Panc1 (cell line): ENCODE measurements at places on chromosomes 16 and 17. TPM values are rescaled to one million over a fixed set of nuclear protein-coding genes. Genes with fewer than 3 reads are reported as not detected.

HSD3B7 gene
- 5.4 TPM for total RNA-seq

GRCh38 chr16:61887903-61888302, 148.3 kb downstream of the CDH8 start:
- DNase-seq: no peak

- DNase-seq: no peak
Measured at GRCh38 chr17:82358465-82359350, at the start of gene TEX19. Gene TEX19 (plus strand): TSS chr17:82359247. CDS start chr17:82362151, 2,904 bp downstream.

- DNase-seq: no peak
Measured at GRCh38 chr16:29687755-29688154, 8.8 kb downstream of the QPRT start.

DNA sequence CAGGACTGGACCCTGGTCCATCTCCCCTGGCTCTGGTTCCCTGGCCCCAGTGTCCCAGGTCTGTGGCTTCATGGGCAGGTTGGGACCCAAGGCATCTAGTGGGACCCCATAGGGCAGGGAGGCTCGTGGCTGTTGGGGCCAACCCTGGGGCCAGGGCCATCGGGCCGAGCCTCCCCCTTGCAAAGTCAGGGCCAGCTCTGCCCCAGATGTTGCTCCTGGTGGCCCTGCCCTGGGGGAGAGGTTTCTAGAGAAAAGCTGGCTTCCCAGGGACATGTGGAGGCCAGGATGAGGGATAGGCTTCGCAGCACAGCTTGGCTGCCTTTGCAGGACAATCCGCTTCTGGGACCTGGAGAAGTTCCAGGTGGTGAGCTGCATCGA, 16.6 kb downstream of the KATNB1 start:
- no peak for DNase-seq

TLCD2 gene
- total RNA-seq: 7.0 TPM

DNA sequence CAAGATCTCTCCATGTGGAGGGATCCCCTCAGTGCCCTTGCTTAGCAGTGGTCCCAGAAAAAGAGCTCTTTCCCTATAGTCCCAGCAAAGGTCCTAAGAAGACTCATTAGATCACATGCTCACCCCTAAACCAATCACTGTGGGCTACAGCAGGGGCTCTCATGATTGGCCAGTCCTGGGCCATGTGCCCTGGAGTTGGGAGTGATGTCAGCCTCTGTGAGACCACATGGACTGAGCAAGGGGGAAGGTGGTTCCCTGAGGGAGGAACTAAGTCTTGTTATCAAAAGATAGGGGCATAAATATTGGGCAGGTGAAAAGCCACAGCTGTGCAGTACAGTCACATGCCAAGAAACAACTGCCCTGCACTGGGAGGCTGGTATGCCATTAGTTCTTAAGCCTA, 51.3 kb downstream of the SCNN1B start:
- no peak for DNase-seq

DNA sequence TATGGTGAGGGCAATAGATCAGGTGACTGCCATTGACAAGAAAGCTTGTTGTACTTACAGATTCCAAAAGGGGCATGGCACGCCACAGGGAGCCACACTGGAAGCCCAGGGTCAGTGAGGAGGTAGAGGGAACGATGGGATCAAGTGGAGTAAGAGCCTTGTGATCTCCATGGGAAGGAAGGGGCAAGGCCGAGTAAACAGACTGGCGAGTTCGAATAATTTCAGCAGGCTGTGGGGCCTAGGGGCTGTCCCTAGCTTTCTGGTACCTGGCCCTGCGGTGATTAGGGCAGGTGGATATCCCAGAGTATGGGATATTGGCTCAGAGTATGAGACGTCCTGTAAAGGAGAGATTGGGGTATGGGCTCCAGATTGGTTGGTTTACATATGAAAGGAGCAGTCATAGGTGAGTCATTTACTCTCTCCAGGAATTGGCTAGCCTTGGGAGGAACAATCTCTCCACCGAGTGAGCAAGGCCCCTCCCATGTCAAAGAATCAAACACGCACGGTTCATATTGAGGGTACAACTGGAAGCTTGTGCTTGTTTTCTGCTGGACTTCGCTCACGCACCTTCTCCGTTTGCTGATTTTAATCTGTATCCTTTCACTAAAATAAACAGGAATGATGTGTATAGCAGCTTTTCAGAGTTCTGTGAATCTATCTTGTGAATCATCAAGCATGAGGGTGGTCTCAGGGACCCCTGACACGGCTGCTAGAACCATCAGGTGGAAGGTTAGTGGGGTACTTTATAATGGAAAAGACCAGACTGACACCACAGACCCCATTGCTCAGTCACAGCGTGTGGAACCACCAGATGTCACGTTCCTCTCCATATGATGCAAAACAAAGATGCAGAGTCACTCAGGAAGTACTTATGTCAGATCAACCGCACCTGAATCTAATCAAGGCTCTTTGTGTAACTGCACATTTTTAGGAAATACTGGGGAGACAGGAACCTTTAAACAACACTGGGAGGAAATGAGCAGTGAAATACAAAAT, 27.9 kb downstream of the GABARAPL2 start:
- no peak for DNase-seq

RARA gene
- total RNA-seq: 55.6 TPM

DNA sequence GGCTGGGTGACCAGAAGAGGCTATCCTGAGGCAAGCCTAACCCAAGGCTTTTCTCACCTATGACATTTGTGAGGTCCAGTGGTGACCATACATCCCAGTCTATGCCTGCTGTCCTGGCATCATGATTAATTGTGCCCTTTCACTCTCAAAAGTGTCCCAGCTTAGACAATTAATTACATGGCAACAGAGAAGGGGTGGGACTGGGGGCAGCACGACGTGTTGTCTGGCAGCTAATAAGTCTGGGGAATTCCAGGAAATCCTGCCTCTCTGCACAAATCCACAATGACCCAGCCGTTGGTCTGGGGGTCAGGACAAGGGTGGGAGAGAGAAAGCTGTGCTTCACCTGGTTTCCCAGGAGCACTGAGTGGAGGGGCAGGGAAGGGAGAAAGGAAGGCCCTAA, 14.0 kb upstream of the MTMR4 start:
- DNase-seq: no peak

DNA sequence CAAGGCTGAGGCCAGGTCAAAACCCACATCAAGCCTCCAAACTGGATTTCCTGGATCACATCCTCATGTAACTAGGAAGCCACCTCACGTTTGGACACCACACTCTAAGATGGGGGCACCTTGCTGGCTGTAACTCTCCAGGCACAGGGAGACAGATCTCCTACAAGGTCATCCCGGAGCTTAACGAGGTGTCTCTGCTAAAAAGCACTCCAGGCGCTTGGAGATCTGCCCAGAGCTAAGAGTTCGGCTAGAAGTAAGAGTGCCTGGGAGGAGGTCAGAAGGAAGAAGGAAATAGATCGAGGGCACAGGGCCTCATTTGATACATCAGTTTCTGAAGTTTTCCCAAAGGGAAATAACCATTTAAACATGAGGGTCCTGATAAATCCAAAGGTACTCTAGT, 15.9 kb downstream of the PSMB3 start:
- no peak for DNase-seq

DNA sequence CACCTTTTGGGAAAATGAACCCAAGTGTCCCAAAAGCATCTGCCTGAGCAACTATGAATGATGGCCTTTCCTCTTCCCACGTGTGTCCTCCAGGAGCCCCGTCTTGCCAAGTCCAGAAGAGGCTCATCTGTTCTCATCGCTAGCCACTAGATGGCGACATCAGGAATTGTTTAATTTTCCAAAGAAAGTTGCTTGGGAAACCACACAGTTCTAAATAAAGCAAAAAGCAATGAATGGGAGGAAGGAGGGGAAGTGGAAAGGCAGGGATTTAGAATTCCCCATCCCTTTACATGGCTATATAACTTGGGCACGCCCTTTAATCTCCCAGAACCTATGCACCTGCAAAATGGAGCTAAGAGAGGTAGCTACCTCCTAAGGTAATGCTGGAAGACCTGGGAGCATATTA, 9.0 kb upstream of the CDH5 start:
- DNase-seq: no peak

GRCh38 chr17:2137342-2138098, 82.6 kb downstream of the HIC1 start:
- no peak for DNase-seq

DNA sequence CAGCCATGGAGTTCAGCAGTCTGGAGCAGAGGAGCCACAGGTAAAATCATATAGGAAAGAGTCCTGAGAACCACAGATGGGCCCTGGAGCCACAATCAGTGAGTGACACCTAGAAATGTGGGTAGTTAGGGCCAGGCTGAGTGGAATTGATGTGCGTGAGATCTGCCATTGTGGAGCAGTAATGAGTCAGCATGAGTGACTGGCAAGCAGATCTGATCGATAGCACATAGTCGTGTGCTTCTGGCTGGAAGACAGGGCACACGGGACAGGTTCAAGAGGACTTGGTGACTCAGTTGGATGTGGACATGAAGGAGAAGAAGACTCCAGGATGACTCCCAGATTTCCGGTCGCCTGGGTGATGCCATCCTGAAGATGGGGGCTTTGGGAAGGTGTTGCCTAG, 12.3 kb downstream of the ADORA2B start:
- no peak for DNase-seq

- DNase-seq: no peak
Measured at GRCh38 chr16:21593530-21594289, 5.7 kb upstream of the METTL9 start.

USP43 gene
- total RNA-seq: 7.3 TPM

HOXB2 gene
- 70.1 TPM for total RNA-seq

DNA sequence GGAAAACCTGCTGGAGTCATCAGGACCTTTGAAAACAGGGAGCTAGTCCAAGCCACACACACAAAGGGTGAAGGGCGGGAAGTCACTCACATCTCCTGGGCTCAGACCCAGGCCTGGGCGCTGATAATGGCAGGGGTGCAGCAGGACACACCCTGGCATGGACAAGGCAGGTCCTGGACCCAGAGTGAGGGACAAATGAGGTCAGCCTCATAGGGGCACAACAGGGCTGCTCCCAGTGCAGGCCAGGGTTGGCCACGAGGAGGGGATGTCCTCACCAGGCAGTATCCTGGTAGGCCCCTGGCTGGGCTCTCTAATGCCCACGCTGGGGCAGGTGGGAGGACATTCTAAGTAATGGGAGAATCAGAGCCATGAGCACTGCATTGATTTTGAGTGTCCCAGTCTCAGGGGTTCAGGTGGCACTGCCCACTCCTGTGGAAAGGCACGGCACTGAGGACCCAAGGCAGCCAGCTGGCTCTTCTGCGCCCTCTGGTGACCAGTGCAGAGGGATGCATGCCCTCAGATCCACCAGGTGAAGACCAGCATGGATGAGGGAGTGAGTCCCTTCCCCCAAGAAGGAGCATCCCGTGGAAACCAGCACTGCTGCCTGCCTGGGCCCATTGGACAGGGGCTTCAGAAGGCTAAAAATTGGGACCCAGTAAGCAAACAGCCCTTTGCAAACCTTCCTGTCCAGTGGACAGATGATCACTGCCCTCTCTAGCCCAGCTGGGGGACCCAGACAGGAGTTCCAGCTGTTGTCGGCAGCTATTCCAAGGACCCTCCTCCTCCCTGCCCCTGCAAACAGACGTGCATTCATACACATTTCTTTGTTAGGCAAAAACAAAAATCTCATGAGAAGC, 23.4 kb upstream of the SREBF1 start:
- no peak for DNase-seq

- no peak for DNase-seq
Measured at GRCh38 chr16:84982434-84982833, 28.9 kb downstream of the ZDHHC7 start.

SLC2A4 gene
- total RNA-seq: 0.31 TPM

DNA sequence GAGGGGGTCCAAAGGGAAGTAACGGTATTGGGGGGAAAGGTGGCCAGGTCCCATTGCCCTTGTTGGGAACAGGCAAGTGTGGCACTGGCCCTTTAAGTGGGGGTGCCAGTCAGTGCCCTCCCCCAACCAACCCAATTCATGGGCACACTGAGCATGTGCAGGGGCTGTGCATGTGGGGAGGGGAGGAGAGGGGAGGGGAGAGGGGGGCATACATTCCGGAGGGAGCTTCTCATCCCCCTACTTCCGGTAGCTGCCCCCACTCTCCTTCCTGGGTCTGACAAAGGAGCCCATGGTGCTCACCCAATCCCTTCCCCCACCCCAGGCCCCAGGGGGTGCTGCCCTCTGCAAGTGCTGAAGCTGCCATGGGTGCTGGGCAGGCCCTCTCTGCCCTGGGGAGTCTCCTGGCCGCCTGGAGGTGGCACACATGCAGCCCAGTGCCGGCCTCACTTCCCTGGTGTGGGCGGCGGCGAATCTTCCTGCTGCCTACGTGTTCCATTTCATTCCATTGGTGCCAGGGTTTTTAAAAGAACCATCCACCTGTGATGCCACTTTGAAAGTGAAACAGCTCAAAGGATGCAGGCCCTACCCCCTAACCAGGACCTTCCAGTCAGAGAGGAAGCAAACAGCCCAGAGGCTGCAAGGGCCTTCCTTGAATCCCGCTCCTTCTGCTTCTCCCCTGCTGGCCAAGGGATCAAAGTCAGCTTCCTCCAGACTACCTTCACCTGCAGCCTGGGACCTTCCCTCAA, 11.0 kb downstream of the HEXIM2 start:
- DNase-seq: no peak

DNA sequence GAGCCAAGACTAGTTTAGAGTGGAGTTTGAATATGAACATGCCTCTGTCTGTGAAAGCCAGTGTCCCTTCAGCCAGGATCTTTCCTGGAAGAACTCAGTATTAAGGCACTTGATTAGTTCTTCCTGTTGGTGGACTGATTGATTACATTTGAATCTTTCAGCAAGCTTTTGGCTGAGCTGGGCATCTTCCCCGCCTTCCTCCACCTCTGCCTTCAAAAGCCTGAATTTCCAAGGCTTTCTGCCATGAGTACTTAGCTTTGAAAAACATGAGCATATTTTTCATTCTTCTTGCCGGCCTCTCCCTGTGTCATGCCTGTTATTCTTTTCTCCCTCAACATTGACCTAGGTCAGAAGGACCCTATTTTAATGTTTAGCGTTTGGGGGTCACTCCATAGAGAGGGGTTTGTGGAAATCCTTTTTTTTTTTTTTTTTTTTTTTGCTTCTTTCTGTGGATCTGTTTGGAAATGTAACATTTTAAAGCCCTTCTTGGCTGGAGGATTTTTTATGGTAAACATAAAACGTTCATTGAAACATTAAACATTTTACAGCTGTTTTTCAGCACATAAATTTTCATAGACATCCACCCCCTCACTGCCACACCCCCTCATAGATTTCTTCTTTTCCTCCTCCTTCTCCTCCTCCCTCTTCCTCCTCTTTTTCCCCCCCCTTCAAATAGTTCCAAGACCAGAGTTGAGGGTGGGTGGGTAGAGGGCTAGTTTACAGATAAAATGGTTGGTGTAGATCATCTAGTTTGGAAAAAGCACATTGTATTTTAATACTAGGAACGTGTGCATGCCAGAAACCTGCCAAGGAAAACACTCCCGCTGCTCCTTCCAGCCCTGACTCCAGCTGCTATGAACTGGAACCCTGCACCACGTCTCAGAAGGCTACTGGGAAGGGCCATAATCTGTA, 645.9 kb downstream of the WWOX start:
- DNase-seq: no peak

DNA sequence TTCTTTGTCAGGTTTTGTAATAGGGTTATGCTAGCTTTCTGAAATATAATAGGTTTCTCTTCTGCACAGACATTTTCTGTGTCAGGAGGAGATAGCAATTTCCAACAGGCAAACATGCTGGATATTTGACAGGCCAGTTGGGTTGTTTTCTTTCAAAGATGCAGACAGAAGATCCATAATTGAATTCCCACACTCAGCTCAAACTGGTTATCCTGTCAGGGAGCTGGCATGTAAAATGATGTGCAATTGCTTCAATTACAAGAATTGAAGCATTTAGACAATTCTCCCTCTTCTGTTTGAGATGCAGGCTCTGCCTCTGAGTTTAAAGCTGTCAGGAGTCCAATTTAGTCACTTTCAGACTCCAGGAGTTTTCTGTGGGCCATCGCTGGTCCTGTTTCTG, 146.2 kb upstream of the ZKSCAN2 start:
- no peak for DNase-seq

GRCh38 chr17:3879591-3880417, 13.0 kb downstream of the CAMKK1 start:
- DNase-seq: no peak
